Daoy (cell line): ENCODE measurements at places on chromosomes 12 and 14. TPM values are rescaled to one million over a fixed set of nuclear protein-coding genes. Genes with fewer than 3 reads are reported as not detected.

GRCh38 chr12:124607681-124608425 is 40.4 kb upstream of the NCOR2 start:
- no peak for DNase-seq

DNA sequence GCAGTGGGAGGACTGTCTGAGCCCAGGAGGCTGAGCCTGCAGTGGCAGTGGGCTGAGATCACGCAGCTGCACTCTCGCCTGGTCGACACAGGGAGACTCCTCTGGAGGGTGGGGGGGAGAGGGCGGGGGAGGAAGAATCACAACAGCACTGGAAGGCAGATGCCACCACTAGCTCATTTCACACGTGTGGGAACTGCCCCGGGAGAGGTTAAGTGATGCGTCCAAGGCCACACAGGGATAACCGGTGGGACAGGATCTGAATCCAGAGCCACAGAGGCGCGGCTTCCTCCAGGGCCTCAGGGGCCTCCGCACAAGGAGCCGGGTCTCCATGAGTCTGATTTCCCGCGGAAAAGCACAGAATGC is 20.8 kb downstream of the STX2 start:
- DNase-seq, result no peak

DNA sequence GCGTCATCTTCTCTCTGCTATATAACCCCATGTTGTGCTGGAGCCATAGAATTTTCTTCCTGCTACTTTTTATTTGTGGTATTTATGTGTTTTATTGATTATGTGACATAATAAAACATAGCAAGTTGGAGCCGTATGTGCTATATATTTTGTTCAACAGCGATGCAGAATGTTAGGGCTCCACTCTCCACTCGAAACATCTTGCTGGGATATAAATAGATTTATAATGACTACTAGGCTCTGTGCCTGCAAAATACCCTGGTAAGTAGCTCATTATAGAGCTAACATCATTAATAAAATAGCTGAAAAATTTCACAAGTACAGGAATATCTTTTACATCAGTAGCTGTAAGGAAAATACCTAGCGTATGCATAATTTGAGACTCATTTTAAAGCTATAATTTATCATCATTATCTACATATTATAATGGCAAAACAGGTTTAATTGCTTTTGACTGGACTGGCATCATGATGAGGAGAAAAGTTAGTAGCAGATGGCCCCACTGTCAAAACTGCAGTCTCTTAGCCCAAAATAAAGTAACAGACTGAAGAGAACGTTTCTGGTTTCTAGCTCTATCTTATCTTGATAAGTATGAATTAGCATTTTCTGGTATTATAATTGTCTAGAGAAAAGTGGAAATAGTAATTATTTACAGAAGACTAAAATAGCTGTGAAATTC is 263.0 kb downstream of the NEDD1 start:
- DNase-seq, result no peak

- peak; percentile 77 for DNase-seq
Measured at GRCh38 chr12:62866451-62867082, 68.4 kb downstream of the PPM1H start.

- DNase-seq, result no peak
Measured at GRCh38 chr12:24057920-24058476, 108.5 kb upstream of the SOX5 start.

- peak; percentile 79 for DNase-seq
Measured at GRCh38 chr12:93742110-93742934, 65.1 kb downstream of the CRADD start.

DNA sequence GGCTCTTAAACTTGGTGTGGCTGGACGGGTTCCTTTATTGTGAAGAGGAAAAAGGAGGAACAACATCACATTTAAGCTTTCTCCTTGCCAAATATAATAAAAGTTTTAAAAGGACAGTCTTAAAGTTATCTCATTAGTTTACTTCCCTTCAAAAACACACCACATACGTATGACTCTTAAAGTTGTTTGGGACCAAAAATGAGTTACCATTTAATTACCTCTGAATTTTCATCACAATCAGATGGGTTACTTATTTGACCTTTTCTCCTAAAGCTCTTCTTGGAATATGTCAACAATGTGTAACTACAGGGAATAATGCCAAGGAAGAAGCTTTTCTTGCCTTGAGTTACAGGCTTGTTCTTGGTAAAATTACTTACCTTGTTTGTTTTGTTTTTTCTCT is 16.4 kb downstream of the RAB21 start:
- DNase-seq, result no peak

DNA sequence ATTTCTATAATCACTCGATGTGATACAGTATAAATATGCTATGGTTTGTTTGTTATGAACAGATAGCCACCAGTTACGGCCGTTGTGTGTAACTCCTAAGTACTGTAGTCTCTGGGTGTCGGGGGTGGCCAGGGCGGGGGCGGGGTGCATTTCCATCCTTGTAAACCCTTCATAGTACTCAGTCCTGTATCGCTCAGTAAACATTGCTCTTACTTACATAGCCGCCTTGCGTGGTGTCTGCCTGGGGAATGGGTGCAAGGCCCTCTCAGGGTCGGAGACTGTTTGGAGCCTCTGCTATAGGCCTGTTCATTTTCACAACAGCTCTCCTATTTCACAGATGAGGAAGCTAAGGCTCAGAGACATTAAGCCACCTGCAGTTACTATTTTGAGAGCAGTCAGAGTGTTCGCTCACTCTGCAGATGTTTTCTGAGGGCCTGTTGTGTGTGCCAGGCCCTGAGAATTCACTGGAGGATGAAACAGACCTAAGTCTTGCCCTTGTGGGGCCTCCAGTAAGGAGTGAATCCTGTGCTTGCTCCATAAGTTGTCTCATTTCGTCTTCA is 42.5 kb downstream of the JDP2 start:
- no peak for DNase-seq

- peak; percentile 88 for DNase-seq
Measured at GRCh38 chr14:58746261-58746660, 108.5 kb downstream of the DACT1 start.

- DNase-seq, result no peak
Measured at GRCh38 chr14:34438438-34438837, 23.6 kb downstream of the SPTSSA start.

- DNase-seq, result no peak
Measured at GRCh38 chr14:69263771-69264170, 3.8 kb downstream of the GALNT16 start.

GRCh38 chr12:52398176-52398575 is 8.0 kb downstream of the KRT82 start:
- DNase-seq, result no peak

DNA sequence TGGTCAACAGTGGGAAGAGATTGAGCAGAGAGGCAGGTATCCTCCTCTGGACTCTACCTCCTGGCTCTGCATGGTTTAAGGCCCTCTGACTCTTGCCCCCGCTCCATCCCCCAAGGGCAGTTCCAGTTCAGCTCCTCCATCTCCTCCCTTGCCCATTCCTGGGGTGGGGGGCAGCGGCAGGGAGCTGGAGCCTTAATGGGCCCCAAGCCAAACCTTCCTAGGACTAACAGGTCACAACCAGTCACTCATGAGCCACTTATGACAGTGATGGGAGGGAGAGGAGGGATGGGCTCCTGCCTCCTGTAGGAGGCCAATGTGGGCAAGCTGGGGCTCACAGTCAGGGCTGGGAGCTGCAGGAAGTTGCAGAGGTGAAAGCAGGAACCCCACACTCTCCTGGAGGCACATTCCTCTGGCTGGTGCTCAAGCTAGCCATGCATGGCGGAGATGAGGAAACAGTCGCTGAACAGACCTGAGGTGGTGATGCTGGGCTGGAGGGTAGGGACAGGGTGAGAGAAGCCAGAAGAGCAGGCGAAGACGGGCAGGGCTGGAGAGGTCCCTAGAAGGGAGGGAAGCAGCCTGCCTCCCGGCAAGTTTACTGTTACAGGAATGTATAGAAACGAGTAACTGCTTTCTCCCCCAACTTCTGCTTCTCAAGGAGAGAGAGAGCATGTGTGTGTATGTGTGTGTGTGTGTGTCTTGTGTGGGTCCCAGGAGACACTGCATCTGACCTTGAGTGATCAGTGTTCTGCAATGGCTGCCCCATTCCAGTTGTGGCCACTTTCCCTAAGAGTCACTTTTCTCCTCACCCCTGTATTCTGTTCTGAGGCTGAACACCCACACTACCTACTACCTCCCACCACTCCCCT is 5.0 kb upstream of the RAPGEF3 start:
- DNase-seq, result peak; percentile 37

The KRT72 gene
- not detected in 2 replicates for total RNA-seq

The GALNT6 gene
- 4.3 and 14.0 TPM in 2 replicates for total RNA-seq

The FGF6 gene
- not detected in 2 replicates for total RNA-seq

The SERPINA10 gene
- total RNA-seq, result not detected in 2 replicates
